GM18507 (cell line): ENCODE measurements at places on chromosomes 3 and 15.

DNA sequence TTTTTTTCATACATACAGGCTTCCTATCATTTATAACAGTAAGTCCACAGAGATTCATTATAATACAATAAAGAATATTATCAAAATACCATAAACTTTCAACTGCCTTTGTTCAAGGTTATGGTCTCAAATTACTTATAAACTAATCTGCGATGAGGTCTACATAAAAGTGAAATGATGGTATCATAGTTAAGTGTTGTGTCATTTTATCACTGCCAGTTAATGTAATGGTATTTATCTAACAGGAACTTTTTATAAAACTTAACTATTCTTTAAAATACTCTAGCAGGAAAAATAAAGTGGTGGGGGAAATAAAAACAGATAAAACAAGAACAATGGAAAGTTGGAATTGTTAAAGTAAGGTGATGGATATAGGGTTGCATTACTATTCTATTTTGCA, 153.1 kb downstream of the OSBPL10 start:
- no peak for DNase-seq

GRCh38 chr15:91049378-91050127, 27.2 kb upstream of the VPS33B start:
- DNase-seq: peak; percentile 18

DNA sequence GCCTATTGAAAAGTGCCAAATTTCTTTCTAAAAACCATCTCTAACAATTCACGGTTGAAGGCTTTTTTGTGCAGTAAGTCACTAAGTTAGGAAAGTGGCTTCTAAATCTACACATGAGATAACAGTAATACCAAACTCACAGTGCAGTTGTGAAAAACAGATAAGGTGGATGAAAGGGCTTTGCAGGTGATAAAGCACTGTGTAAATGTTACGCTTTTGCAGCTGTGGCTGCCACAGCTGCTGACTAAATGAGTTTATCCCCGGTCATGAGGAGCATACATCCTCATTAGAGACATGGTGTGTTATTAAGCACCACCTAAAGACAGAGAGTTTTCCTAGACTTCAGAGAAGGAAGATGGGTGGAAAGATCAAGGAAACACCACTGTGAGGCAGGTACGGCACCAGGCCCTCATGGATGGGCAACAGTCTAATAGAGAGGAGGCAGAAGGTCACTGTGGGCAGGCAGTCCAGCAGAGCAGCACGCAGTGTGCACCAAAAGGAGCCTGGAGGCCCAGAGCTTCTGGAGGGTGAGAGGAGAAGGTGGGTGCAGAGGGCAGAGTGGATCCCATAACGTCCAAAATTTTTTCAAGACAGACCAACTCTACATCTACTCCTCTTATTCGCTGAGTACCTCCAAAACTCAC, 68.5 kb downstream of the FMN1 start:
- no peak for DNase-seq

- no peak for DNase-seq
These were observed 58.4 kb downstream of the SCAPER start for GRCh38 chr15:76846782-76847181.

DNA sequence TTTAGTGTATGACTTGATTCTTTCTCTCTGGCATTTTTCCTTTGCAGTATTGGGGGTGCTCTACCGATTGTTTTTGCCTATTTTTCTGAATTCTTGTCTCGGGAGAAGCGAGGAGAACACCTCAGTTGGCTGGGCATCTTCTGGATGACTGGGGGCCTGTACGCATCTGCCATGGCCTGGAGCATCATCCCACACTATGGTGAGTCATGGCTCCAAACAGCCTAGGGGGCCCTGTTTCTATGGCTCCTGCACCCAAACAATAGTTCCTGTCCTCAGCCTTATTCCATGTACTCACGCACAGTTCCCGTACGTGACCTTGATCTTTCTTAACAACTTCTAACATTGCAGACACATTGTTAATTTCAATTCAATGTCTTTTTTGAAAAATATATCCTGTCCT, 152.3 kb downstream of the SV2B start:
- no peak for DNase-seq

GRCh38 chr3:122681974-122682409, 1.4 kb downstream of the PARP14 start:
- DNase-seq: no peak

DNA sequence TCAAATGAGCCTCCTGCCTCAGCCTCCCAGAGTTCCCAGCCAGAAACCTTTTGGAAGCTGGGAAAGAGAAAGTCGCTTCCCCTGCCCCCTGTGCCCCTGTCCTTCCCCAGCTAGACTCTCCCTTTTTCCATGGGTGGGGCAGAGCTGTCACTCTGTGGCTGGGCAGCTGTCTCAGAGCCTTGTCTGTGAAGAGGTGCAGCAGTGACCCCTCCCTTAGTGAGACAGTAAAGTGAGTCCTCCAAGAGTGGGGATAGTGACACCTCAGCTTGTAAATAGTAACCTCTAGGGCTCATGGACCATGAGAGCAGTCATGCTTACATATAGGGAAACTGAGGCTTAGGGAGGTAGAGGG, 76.3 kb downstream of the SMAD6 start:
- DNase-seq: no peak

- DNase-seq: no peak
These were observed 30.9 kb upstream of the MUC13 start for GRCh38 chr3:124965413-124965812.

GRCh38 chr3:45179163-45179562, 33.0 kb upstream of the CDCP1 start:
- no peak for DNase-seq

DNA sequence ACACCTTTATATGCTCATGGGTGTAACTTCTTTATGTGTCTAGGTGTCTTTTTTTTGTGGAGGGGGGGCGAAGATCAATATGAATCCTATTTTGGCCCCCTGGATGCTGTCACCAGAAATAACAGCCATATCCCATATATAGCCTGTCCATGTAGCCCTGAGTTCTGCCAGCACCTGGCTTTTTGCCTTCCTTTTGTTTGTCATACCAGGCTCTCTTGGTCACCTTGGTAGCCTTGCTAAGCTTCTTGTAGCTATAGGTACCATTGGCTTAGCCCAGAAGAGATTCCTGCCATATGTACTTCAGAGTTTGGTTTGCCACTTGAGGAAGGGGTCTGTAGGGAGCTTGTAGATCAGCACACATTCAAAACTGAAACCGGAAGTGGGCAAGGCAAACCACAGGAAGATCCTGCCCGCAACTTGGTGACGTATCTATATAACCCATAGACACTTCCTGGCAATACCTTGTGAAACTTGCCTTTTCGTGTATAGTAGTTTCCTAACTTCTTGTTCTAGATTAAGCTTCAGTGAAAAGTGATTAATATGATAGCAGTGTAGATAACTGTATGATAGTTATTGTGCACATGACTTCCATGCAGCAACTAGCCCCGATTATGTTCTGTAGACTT, 11.9 kb downstream of the RASA2 start:
- DNase-seq: peak; percentile 39

DNA sequence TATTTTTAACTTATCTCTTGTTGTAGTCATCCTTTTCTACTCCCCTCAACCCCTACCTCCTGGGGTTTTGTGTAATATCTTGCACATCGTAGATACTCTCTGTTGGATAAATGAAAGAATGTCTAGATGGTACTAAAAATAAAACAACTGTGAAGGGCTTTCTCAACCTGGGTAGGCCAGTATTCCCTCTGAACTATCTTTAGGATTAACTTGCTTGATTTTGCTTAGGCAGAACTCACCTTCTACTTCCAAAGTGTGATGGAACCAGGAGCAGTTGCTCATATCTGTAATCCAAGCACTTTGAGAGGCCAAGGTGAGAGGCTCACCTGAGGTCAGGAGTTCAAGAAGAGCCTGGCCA, 32.8 kb upstream of the TIPARP start:
- no peak for DNase-seq

GRCh38 chr3:67646586-67647234, 7.7 kb downstream of the SUCLG2 start:
- no peak for DNase-seq

DNA sequence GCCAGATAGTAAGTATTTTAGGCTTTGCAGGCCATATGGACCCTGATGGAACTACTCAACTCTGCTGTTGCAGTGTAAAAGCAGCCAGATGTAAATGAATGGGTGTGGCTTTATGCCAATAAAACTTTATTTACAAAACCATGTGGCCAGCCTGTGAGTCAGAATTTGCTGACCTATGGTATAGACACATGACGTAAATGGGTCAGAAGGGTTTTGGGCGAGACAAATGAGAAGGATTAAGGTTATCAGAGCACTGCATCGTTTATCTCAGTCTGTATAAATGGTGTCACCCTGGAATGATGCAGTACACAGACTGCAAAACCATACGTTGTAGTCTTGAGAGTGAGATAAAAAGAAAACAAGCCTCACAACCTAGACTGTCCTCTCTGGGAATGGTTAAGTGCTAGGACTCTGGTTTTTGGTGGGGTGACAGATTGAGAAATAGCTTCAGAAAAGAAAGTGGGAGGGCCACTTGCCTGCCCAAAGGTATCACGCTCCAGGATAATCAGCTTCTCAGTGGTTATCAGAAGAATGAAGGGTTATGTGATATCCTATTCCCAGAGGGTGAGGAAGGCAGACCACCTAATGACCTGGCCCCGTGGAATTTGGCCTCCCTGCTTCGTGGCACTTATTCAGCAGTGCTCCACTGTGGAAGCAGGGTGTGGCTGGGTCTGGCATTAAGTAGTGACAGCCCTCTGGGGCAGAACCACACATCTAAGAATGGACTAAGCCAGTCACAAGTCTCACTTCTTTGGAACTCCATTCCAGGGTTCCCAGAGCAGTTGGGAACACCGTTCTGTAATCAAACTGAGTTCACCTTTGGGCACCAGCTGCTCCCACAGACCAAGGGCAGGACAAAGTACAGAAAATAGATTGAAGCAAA, 46.1 kb downstream of the ABHD5 start:
- DNase-seq: no peak

DNA sequence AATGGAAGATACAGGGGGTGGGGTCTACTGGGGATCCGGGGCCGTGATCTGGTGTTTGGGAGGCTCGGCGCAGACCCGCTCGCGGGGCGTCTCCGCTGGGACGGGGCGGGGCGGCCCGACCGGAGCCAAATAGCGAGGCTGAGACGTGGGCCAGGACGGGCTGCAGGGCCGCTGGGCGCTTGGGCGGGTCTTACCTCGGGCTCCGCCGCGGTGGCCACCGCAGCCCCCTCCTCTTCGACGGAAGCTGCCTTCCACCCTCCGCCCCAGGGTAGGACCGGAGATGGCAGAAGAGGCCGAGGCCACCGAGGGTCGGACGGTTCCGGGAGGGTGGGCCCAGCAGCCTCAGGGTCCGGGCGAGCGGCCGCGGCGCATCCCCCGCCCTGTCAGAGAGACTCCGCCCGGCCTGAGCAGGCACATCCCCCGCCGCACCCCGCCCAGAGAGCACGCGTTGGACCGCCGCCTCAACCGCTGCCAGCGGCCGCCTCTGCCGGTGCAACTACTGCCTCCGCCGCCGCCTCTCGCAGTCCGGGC, 399 bp downstream of the MYO9A start:
- peak; percentile 26 for DNase-seq
